ENCODE measurements at places on chromosomes 16 and 17.

DNA sequence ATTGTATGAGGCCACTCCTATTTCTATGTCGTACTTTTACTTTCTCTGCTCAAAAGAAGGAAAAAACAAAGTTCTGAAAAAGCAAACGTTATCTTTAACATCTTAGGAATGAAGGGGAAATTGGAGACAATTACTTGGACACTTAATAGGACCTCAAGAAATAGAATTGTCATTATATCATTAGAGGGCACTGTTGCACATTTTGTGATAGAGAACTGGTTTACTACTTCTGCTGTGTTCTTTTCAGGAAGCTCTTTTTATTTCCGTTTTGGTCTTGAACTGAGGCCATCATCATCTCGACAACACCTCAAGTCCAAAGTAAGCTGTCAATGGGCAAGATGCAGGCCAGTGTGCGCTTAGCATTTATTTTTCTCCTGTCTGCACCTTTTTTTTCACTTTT, 14.6 kb downstream of the COG4 start:
- peak; percentile 43 for DNase-seq

DNA sequence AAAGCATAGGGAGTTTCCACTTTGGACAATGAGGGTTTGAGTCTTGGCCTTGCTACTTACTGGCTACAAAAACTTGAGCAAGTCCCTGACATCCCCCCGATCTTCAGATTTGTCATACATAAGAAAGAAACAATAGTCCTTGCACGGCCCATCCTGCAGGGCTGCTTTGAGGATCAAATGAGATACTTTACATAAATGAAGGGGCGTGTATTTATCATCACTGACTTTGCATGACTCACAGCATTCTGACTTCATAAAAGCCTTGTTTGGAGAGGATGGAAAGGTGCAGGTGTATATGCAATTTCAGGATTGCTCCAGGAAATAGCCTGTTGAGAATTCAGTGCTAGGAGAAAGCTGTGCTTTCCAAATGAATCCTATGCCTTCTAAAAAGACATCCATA, 465.0 kb upstream of the MAF start:
- peak; percentile 9 for DNase-seq

- DNase-seq: no peak
These were observed 15.9 kb upstream of the ZFHX3 start for GRCh38 chr16:73063854-73064211.

GRCh38 chr17:45703348-45703747, 80.8 kb upstream of the CRHR1 start:
- DNase-seq: peak; percentile 15

DNA sequence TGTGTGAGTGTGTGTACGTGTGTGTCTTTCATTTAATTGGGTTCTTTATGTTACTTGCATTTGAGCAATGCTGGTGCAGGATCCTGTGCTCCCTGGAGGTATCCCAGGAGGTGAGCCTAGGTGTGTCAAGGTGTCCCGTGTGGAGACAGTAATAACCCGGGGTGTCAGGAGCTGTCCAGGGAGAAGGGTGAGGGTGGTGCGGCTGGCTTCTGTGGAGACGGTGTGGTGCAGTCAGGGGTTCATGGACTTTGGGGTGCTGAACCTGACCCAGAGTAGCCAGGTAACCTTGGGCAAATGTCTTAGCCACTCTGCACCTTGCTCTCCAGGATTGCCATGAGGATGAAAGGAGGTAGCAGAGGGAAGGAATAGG, 7.4 kb upstream of the ELAC2 start:
- DNase-seq: no peak

- peak; percentile 57 for DNase-seq
These were observed 1.7 kb upstream of the DVL2 start for GRCh38 chr17:7235693-7236665.

DNA sequence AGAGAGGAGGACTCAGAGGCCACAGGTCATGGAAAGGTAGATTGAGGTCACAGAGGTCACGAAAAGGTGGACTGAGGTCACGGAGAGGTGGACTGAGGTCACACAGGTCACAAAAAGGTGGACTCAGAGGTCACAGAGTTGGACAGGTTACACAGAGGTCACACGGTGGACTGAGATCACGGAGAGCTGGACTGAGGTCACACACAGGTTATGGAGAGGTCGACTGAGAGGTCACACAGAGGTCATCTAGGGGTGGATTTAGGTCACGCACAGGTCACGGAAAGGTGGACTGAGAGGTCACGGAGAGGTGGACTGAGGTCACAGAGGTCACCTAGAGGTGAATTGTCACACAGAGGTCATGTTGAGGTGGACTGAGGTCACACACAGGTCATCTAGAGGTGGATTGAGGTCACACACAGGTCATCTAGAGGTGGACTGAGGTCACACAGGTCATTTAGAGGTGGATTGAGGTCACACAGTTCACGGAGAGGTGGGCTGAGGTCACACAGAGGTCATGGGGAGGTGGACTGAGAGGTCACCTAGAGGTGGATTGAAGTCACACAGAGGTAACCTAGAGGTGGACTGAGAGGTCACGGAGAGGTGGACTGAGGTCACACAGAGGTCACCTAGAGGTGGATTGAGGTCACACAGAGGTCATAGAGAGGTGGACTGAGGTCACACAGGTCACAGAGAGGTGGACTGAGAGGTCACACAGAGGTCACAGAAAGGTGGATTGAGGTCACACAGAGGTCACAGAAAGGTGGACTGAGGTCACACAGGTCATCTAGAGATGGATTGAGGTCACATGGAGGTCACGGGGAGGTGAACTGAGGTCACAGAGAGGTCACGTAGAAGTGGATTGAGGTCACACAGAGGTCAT, 26.7 kb upstream of the JPT2 start:
- peak; percentile 8 for DNase-seq

DNA sequence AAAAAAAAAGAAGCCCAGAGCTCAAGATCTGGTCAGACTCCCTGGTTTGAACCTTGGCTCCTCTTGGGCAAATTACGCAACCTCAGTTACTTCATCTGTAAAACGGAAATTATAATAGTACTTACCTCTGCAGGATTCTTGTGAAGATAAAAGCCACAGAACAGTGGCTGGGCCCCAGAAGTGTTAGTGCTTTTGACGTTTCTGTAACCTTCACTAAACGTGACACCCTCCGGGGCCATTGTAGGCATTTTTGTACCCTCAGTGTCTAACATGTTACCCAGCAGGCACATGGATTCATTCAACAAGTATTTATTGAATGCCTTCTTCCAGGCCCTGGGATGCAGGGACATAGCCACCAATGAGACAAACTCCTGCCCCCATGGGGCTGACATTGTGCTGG, 58.0 kb downstream of the PITPNC1 start:
- DNase-seq: no peak

DNA sequence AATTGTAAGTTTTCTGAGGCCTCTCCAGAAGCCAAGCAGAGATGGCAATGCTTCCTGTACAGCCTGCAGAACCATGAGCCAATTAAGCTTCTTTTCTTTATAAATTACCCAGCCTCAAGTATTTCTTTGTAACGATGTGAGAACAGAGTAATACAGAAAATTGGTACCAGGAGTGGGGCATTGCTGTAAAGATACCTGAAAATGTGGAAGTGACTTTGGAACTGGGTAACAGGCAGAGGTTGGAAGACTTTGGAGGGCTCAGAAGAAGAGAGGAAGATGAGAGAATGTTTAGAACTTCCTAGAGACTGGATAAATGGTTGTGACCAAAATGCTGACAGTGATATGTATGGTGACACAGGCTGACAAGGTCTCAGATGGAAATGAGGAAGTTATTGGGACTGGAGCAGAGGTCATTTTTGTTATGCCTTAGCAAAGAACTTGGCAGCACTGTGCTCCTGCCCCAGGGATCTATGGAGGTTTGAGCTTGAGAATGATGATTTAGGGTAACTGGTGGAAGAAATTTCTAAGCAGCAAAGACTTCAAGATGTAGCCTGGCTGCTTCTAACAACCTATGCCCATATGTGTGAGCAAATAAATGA, 23.1 kb downstream of the PRDM7 start:
- DNase-seq: no peak

GRCh38 chr17:34511265-34511664, 68.1 kb upstream of the TMEM132E start:
- DNase-seq: no peak

DNA sequence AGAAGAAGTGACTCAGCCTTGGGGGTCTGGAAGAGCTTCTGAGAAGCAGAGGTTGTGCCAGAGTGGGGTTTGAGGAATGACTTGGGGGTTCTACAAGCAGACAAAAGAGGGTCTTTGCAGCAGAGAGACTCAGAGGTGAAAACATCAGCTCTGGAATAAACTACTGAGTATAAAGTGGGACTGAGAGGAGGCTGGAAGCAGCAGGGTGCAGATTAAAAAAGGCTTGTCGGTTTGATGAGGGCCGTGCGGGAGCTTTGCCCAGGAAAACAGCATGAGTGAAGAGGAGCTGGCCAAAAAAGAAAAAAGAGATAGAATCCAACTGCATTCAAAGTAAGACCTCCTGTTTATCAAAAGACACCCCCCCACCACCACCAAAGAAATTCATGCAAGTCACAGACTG, 13.1 kb upstream of the ACE start:
- DNase-seq: no peak

DNA sequence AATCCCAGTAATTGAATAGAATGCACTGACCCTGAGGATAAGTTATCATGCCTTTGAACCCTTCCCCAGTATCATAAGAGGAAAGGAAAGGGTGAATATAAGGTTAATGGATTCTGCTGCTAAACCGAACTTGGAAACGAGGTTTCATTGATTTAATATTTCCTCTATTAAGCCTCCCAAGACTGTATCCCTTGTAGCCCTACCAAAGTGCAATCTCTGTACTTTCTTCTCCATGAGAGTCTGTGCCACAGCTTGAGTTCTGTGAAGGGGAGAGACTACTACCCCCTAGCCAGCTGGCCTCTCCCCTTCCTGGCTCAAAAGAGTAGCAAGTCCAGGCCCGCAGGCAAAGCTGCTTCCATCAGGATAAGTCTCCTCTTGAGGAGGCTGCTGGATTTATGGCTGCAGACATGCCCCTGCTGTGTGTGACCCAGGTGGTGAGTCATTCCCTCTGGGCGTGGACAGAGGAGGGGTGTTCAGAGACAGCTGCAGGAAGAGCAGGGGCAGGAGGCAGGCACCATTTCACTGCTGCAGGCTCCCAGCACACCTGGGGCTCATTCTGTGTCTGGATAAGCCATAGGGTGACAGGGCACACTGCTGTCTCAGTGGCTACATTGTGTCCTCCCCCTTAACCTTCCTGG, 58.4 kb downstream of the TOM1L2 start:
- DNase-seq: peak; percentile 94

- DNase-seq: no peak
These were observed 143.9 kb downstream of the CMIP start for GRCh38 chr16:81588326-81589081.

GRCh38 chr17:36861531-36861930, 75.7 kb upstream of the LHX1 start:
- DNase-seq: no peak

DNA sequence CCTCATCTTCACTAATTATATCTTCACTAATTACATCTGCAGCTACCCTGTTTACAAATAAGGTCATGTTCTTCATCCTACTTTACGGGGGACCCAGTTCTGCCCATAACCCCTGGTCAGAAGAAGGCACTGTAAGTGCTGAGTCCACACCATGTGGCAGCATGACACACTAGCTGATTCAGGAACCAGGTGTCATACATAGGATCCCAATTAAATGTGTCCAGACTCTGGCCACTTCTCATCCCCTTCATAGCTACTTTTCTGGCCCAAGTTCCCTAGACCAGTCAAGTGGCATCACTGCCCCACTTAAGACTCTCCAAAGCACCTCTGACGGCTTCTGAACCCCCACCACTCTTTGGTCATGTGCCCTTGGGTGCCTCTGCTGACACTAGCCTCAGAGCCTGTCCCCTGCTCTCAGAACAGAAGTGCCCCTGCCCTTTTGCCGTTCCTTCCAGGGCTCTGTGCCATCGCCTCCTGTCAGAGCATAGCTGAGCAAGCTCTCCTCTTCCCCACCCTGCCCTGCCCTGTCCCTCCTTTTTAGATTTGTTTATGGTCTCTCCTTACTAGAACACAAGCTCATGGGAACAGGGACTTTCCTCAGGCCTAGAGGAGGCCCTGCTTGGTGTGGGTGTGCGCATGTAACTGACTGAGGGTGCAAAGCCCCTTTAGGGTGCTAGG, 61.1 kb downstream of the B9D1 start:
- no peak for DNase-seq

- DNase-seq: no peak
These were observed 27.7 kb downstream of the TNS4 start for GRCh38 chr17:40473573-40474365.

DNA sequence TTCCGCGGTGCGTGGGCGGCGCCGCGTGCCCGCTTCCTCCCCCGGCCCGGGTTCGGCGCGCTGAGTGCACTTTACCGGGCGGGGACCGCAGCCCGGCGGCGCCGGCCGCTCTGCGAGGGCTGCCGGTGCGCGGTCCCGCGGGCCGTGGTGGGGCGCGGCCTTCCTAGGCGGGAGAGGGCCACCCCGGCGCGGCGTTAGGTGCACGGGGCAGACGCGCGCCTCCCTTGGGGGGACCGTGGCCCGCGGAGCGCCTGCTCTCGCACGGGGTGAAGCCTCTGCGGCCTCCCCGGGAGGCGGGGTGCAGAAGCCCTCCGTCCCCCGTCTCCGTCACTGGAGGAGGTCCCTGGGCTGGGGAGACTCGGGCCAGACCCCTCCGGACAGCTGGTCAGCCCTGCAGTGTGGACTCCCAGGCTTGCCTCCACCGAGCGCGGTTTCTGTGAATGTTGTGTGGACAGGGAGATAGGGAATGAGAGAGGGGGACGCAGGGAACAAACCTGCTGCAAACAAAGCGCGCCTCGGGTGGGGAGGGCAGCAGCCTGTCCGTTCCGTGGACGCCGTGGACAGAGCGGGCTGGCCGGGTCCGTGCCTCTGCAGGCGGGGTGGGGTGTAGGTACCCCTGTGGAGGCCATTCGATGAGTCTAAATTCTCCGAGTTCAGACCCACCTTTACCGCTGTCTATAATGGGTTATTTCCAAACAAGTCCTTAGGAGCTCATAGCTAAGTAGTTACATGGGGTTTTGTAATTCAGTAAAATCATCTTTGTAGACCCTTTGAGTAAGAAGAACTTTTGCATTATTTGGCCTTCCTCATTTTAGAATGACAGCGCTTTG, 721 bp downstream of the TBCD start:
- DNase-seq: peak; percentile 63

DNA sequence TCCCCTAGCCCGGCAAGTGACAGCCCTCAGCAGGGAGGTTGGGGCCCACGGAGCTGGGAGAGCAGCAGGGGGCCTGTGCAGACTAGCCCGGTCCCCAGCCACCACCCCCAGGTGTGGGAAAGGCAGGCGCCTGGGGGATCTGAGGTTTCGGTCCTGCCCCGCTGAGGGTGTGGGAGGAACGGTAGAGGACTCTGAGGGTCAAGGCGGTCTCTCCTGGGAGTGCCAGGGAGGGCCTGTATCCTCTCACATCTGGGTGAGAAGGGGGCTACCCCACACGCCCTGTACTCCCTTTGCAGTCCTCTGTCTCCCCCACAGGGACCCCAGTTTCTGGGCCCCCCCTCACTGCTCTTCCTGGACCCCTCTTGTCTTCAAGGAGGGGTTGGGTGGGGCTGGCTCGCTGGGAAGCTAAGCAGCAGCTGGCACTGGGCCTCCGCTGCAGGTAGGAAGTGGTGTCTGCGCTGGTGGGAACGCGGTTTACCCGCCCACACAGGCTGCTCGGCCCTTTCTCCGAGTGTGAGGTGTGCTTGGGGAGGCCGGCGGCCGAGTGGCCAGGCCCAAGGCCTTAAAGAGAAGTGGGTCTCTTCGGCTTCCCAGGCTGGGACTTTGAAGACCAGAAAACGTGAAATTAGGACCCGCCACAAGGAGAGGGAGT, 15.4 kb downstream of the CD7 start:
- DNase-seq: no peak

GRCh38 chr16:66924527-66925321, 611 bp downstream of the RRAD start:
- DNase-seq: peak; percentile 37

- DNase-seq: no peak
These were observed 16.2 kb upstream of the COL1A1 start for GRCh38 chr17:50217591-50217990.

- DNase-seq: no peak
These were observed 14.6 kb downstream of the ALOX12B start for GRCh38 chr17:8072729-8073461.
